ENCODE measurements at places on chromosomes 13 and 19.

DNA sequence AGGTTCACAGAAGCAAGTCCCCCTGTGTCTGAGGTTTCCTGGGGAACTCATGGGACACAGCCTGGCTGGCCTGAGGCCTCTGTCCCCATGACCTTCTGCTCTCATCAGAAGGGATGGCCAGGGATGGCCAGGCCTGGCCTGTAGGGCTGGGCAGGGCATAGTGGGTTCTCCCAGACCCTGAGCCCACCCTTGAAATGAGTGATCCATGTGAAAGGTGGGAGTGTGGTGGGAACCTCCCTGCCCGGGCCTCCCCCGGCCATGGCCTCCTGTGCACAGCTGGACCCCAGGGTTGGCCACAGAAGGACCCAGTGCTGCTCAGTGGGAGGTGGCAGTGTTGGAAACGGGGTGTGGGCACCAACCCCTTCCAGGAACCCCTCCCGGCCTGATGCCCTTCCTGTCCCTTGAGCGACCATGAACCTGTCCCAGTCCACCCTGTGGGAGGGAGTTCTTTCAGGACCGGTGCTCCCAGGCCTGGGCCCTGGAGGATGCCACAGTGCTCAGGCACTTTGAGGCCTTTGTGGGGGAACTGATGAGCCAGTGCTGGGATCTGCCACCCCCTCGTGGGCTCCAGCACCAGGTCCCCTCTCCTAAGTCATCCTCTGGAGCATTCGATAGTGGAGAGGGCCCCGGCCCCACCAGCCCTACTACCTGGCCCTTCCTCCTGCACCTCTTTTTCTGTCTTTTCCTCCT is 15.5 kb upstream of the ZNF14 start:
- no peak for DNase-seq

GRCh38 chr13:48731001-48731658 is 77.4 kb downstream of the CYSLTR2 start:
- no peak for DNase-seq

DNA sequence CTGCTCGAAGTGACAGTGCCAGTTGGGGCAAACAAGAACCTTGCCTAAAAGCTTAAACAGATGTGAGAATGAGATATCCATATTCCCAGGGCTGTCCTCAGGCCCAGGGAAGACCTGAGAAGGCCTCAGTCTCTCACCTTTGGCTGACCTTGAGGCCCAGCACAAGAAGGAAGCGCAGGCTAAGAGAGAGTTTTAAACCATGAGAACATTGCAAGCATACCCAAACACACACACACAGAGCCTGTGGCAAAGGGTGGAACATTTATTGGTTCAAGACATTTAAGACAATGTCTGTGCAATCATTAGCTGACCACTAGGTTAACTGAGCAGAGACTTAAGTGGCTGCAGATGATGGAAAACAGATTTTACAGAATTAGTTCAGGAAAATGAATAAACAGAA is 248.2 kb downstream of the NBEA start:
- DNase-seq = no peak

- no peak for DNase-seq
Observed at GRCh38 chr13:113920606-113921286, 53.1 kb downstream of the C13orf46 start.

DNA sequence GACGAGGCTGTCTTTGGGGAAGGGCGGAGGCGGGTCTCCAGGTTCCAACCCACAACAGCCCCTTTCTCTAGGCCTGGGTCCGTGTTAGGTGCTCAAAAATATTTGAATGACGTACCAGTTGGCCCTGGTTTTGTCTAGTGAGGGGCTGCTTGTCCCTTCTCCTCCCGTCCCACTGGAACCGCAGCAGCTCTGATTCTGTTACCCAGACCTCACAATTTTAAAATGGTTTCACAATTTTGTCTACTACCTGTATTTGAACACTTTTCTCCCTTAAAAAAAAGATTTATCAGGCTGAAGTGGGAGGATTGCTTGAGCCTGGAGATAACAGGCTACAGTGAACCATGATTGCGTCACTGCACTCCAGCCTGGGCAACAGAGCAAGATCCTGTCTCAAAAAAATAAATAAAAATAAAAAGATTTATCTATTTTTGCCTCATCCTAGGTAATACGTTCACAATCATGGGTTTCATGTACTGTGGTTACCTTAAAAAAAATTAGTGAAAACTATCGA is 1.3 kb upstream of the IRF2BP1 start:
- DNase-seq = no peak
